ENCODE measurements at places on chromosomes 12 and 14.

DNA sequence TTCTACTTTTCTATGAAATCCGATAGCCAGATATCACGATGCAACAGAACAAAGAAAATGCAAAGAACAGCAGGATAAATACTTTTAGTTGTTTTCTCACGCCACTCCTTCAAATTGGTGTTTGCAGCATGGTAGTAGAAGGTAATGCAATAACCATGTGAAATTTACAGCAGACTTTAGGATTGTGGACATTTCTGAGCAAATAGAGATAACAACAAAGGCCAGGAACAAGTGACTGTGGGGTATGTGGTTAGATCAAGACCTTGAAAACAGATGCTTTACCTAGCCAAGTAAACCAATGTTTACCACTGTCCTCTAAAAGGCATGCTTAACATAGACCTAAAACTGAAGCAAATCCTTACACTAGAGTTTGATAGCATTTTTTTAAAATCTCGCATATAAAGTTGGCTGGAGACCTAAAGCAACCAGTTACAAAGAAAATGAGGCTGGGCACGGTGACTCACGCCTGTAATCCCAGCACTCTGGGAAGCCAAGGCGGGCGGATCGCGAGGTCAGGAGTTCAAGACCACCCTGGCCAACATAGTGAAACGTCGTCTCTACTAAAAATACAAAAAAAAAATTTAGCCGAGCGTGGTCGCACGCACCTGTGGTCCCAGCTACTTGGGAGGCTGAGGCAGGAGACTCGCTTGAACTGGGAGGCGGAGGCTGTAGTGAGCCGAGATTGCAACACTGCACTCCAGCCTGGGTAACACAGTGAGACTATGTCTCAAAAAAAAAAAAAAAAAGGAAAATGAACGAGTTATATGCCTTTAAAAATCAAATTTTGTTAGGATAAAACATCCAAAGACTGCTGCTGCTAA lies 123.2 kb upstream of the FOXN3 start:
- no peak for DNase-seq

DNA sequence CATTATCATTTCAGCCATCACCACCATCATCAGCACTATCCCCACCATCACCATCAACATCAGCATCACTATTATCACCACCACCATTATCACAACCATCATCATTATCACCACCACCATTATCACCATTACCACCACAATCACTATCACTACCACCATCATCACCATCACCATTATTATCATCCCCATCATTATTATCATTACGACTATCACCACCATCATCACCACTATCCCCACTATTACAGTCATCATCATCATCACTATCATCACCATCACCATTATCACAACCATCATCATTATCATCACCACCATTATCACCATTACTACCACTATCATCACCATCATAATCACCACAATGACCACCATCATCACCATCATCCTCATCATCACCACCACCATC lies 50.4 kb upstream of the CMKLR1 start:
- no peak for DNase-seq

GRCh38 chr14:20179218-20179617 lies 11.5 kb upstream of the OR11G2 start:
- no peak for DNase-seq

- no peak for DNase-seq
Observed at GRCh38 chr14:24084440-24084839, 9.7 kb upstream of the PCK2 start.

- no peak for DNase-seq
Observed at GRCh38 chr12:70598467-70599193, 38.6 kb downstream of the PTPRB start.

Measured in AG09309 (cell line).